ENCODE measurements at places on chromosomes 16 and 17.
A peak's percentile ranks its signal among the peaks of the same experiment; 100 is the strongest.

DNA sequence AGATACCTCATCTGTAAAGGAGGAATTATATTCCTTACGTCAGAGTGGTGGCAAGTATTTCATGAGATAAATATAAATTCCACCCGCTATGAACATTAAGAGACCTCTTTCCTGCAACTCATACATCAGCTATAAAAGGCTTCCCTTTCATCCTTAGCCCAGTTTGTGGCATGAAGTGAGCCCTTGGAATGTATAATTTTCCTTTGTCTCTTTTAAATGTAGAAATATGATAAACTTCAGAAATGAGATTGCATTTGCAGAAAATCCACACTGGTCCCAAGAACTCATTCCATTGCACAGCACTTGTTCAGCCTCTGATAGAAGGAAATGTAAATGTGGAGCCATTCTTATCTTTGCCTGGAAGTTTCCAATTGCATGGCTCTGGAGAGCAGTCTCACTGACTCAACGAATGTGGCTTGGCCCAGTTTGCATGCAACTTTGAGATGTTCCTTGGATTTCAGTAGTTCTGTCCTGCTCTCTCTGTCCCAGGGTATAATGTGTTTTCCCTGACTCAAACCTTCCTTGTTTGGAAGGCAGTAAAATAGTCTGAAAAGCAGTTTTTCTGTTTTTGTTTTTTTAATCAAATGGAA is 746.4 kb downstream of the CDH11 start:
- DNase-seq: no peak

GRCh38 chr16:60199150-60199549 is 1465.0 kb upstream of the GOT2 start:
- no peak for DNase-seq

DNA sequence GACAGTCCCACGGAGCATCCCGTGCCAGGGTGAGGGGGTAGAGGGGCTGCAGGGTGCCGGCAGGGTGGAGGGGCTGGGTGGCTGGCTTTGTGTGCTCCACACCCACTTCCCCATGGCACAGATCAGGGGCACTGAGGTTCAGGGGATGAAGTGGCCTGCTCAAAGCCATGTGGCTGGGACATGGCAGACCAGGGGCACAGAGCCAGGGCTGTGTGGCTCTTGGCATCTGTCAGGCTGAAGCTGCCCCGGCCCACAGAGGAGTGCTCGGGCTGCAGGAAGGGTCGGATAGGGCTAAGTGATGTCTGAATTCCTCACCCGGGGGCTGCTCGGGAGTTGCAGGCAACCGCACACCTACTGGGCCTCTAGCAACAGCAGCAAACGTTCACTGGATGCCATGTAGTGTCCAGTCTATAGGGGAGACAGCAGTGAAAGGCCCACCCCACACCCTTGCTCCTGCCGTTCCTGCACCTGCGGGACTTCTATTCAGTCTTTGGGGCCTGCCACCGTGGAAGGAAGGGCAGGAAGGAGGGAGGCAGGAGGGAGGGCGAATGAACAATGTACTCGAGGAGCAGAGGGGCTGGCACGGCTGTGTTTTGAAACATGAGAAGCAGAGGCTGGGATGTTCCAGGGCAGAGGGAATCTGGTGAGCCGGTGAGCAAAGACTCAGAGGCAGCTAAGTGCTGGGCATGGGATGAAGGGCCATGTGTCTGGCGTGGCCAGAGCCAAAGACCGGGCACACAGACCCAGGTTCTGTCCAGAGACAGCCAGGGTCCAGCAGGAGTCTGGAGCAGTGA is 15.1 kb downstream of the SLC5A10 start:
- DNase-seq: no peak

- no peak for DNase-seq
Observed at GRCh38 chr16:88626646-88627045, 11.7 kb upstream of the IL17C start.

DNA sequence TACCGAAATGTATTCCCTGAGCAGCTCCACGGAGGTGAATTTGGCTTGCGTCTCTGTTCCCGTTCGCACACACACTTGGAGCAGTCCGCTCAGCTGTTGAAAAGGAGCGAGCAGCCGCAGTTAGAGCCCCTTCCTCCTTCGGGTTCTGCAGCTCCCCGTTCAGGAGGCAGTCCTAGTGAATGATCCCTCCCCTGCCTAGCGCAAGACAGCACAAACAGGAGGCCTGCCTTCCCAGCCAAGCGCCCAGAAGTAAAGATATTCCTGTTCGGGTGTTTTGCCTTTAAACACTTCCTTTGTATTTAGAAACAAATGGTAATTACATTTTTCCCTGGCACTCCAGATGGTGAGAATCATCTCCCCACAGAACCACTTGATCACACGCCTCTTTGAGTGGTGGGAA is 64.7 kb downstream of the ABCC12 start:
- no peak for DNase-seq

DNA sequence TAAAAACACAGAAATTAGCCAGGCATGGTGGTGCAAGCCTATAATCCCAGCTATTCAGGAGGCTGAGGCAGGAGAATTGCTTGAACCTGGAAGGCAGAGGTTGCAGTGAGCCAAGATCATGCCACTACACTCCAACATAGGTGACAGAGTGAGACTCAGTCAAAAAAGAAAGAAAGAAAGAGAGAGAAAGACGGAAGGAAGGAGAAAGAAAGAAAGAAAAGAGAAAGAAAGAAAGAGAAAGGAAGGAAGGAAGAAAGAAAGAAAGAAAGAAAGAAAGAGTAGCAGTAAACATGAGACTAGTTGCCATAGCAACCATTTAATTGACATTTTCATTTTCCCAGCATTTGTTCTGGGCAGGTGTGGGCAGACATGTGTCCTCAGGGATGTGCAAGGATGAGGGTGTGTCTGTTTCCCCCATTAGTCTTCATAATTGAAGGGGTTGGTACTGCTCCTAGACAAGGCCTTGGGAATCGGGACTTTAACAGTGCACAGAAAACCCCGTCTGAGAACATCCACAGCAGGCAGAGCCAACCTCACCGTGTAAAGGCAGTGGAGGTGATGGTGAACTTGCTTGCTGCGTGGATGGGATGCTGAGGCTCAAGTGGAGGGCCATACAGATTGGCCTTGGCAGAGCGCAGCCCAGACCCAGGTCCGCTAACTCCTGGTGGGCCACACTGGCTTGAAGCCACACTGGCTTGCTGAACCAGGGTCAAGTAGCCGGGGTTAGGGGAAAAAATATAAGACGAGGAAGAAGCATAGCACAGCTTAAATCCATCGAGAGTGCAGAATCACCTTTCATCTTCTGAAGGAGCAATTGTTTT is 35.2 kb upstream of the KIFC3 start:
- no peak for DNase-seq

DNA sequence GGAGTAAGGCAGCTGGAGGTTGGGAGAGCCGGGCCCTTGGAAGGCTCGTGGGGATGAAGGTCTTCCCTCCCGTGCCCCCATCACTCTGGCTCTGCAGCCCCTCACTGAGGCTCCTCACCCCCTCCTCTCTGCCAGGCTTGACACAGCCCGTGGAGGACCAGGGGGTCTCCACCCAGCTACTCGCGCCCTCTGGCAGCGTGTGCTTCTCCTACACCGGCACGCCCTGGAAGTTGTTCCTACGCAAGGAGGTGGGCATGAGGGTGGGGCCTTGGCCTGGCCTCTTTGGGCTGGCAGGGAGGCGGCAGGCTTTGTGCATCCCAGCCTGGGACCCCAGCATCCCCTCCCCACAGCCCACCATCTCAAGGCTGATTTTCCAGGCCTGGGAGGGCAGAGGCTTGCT is 15.6 kb upstream of the SMIM5 start:
- no peak for DNase-seq

- DNase-seq: no peak
Observed at GRCh38 chr17:82709024-82709675, 7.4 kb upstream of the FN3KRP start.

- DNase-seq: no peak
Observed at GRCh38 chr17:19248928-19249574, 11.9 kb downstream of the EPN2 start.

GRCh38 chr16:70610273-70611223 is 35.8 kb upstream of the IL34 start:
- DNase-seq: no peak

DNA sequence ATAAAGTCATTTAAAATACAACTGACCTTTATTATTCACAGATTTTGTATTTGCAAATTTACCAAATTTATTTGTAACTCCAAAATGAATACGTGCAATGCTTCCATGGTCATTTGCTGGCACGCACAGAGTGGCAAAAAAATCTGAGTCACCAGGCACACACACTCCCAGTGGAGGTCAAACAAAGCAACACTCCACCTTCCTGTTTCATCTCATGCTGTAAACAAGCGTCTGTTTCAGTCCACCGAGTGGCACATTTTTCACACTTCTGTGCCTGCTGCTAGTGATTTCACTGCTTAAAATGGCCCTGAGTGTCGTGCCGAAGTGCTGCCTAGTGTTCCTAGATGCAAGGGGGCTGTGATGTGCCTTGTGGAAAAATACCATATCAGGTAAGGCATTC is 17.8 kb upstream of the ITGAE start:
- DNase-seq: no peak

- DNase-seq: no peak
Observed at GRCh38 chr16:9934723-9935508, 247.3 kb downstream of the GRIN2A start.

GRCh38 chr17:45787044-45787443 is 2.9 kb downstream of the CRHR1 start:
- no peak for DNase-seq

DNA sequence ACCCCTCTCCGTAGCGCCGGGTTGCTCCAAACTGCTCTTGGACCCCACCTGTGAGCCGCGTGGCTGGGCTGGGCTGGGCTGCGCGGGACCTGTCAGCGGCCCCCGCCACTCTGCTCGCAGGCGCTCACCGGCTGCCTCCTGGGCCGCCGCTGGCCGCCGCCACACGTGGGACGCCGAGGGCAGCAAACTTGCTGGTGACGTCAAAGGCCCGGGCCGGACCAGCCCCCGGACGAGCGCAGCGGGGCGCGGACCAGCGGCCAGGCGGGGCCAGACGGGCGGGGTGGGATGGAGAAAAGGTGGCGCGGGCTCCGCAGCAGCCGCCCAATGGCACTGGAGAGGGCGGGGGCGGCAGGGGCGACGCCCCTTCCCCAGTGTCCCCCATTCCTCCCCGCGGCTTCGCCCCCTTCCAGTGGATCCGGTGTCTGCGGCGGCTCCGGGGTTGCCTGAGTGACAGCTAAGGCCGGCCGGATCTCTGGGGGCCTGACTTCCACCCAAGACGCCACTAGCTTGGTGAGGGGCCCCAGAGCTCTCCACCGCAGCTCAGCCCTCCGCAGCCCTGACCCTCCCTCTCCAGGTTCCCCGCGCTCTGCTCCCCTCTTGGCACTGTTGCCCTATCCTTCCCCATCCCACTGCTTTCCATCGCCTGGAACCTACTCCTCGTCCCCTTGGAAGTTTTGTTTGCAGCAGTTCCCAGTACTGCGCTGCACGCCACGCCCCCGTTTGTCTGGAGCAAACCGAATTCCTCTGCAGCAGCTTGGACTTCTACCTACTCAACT is at the start of gene HS3ST3A1:
Gene HS3ST3A1, minus strand, starts transcription at position 154 of the 776 bp plus-strand sequence. CDS start 800 bp downstream, outside the sequence.
- no peak for DNase-seq

- DNase-seq: no peak
Observed at GRCh38 chr16:23807028-23807427, 28.8 kb upstream of the PRKCB start.

- DNase-seq: no peak
Observed at GRCh38 chr17:67059372-67059771, 15.0 kb downstream of the CACNG1 start.

GRCh38 chr16:27156579-27156978 is 46.7 kb upstream of the KDM8 start:
- no peak for DNase-seq

DNA sequence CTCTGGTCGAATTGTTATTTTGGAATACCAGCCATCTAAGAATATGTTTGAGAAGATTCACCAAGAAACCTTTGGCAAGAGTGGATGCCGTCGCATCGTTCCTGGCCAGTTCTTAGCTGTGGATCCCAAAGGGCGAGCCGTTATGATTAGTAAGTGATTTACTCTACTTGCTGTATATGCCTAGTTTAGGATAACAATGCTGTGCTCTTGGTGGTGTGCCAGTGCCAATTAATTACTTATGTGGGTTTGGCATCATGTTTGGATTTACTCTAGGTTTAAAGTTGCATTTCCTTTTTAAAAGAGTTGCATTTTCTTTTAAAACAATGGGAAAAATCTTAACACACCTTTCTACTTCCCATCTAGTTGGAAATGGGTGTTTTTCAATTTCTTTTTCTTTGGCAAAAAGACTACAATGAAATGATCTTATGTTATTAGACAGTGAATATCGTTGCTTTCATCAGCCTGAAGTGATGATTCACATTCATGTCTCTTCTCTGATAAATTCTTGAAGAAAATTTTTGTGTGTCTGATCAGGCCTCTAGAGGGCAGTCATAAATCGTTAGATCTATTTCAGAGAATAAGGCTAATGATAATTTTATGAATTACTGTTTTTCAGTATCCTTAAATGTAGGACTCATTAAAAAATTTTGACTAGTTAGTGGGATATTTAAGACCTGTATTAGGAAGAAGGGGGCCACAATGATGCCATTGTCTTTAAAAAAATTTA is 5.6 kb downstream of the SF3B3 start:
- DNase-seq: peak; percentile 38

DNA sequence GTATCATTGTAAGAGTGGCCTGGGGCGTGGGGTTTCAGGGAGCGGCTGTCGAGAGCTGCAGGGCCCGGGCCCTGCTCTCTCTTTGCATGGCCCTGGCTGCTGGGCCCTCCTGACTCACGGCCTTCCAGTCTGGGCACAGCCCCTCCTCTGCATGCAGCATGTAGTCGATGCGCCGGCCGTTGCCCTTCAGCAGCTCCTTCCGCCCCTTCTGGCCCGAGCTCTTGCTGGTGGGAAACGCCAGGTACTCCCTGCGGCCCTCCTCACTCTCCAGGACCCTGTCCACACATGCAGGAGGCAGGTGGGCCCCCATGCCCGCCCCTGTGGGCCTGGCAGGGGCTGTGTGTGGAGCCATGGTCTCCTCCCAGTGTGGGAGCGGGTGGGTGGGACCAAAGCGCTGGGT is 50.7 kb downstream of the PRMT7 start:
- DNase-seq: no peak

GRCh38 chr17:45923511-45924268 is 29.3 kb downstream of the MAPT start:
- no peak for DNase-seq
